ENCODE measurements at places on chromosomes 1 and 21.
A peak's percentile ranks its signal among the peaks of the same experiment; 100 is the strongest.

GRCh38 chr1:109924316-109924715 lies 13.7 kb downstream of the CSF1 start:
- DNase-seq, result no peak

DNA sequence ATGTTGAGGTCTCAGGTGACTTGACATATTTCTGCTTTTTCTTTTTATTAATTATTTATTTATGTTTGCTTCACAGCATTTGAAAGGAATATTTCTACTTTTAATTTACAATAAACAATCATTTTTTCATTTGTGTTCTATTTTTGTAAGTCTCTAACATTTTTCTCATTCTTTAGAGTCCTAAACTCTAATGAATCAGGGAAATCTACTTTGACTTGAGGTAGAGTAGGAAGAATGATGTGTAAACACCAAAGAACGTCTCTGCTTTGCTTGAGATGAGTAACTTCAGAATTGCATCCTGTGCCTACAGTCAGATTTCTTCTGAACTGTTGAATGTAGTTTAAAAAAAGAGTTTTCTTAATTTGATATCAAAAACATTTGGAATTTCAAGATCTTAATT lies 65.2 kb downstream of the CNST start:
- no peak for DNase-seq

GRCh38 chr1:183435497-183435896 lies 17.3 kb upstream of the NMNAT2 start:
- no peak for DNase-seq

- DNase-seq, result no peak
These were observed 184.4 kb downstream of the USH2A start for GRCh38 chr1:216238844-216239243.

DNA sequence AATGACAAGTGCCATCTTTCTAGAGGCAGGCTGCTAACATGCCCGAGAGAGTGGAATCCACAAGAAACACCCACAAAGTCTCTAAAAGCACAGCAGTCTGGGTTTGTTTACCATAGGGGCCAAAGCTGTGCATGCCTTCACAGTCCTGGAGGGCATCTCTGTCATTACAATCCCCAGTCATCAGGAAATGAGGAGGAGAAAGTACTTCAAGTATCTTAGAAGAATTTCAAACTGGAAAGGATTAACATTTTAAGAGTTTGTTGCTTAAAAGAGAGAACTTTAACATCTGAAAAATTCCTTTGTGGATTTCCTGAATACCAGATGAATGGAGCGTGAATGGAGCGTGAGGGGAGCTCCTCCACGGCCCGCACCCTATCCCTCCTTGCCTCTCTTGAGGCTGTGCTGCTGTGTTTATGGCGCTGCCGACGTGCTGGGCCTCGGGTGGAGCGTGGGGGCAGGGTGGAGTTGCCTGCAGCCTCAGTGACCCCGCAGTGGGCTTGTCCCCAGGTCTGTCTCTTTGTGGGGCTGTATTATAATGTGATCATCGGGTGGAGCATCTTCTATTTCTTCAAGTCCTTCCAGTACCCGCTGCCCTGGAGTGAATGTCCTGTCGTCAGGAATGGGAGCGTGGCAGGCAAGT lies 23.3 kb downstream of the SLC6A17 start:
- DNase-seq, result no peak

DNA sequence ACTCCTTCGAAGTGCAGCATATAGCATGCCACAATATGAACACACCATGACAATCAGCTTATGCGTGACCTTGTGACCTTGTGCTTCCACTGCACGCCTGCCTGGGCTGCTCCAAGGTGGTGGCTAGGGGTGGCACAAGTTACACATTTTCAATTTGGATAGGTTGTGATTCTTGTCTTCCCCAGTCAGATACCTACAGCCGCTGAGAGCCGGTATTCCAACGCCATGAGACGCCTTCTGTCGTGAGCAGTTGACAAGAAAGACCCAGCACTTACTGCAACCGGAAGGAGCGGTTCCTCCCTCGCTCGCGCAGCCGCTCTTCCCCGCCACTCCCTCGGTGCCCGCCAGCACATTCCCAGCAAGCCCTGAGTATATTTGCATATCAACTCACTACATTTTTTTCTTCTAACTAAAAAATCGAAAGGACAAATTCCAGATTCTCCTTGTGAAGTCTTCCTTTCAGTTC lies 359 bp upstream of the RNU11 start:
- DNase-seq, result peak; percentile 84

DNA sequence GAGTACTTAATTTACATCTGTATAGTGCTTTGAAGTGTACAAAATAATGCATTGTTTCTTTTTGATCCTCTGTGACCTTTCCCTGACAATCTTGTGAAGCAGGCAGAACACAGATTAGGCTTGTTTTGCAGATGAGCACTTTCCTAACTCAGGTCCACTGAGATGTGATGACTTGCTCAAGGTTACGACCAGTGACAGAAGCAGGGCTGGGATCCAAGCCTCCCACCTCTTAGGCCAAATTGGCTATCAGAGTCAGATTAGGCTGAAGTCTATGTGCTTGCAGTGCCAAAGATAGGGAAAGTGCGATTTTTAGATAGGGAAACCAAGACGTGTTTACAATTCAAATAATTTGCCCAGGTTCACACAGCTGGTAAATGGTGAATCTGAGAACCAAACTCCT lies 147.3 kb downstream of the OMA1 start:
- DNase-seq, result no peak

GRCh38 chr1:55478742-55479141 lies 263.6 kb upstream of the USP24 start:
- DNase-seq, result no peak

- no peak for DNase-seq
These were observed 58.5 kb downstream of the PALMD start for GRCh38 chr1:99704356-99704816.

GRCh38 chr1:35470977-35471613 lies 86.1 kb downstream of the KIAA0319L start:
- DNase-seq, result no peak

DNA sequence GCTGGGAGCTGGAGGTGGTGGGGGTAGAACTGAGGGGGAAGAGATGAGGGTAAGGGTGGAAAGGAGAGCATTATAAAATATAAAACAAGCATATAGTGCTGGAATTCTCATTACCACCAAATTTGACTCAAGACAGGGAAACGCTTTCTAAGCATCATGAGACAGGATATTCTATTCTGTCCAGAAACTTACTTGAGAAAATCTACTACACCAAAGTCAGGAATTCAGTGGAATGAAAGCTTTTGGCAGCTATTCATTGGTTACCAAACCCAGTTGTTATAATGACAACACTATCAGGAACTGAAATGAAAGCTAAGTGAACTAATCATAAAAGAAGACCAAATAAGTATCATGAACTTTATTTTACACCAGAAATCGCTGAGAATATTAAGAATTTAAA lies 14.5 kb downstream of the AIDA start:
- DNase-seq, result no peak

Measured in T follicular helper cell (primary cell).